ENCODE measurements at places on chromosomes 16 and 17.

DNA sequence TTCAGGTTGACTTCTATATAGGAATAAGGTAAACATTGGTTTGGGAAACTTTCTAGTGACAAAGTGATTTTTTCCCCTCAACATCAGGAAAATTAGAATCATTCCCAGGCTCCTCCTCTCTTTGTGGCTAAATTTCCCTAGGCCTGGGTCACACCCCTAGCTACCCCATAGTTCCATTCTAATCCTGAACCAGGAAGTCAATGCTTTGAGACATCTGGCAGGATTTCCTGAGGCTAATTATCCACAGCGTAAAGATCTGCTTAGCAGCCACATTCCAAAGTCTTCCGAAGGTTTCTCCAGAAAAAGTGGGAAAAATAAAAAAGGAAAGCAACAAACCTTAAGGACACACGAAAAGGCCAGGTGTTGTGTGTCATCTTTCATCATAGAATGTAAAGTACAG, 60.3 kb upstream of the CORO6 start:
- no peak for DNase-seq

DNA sequence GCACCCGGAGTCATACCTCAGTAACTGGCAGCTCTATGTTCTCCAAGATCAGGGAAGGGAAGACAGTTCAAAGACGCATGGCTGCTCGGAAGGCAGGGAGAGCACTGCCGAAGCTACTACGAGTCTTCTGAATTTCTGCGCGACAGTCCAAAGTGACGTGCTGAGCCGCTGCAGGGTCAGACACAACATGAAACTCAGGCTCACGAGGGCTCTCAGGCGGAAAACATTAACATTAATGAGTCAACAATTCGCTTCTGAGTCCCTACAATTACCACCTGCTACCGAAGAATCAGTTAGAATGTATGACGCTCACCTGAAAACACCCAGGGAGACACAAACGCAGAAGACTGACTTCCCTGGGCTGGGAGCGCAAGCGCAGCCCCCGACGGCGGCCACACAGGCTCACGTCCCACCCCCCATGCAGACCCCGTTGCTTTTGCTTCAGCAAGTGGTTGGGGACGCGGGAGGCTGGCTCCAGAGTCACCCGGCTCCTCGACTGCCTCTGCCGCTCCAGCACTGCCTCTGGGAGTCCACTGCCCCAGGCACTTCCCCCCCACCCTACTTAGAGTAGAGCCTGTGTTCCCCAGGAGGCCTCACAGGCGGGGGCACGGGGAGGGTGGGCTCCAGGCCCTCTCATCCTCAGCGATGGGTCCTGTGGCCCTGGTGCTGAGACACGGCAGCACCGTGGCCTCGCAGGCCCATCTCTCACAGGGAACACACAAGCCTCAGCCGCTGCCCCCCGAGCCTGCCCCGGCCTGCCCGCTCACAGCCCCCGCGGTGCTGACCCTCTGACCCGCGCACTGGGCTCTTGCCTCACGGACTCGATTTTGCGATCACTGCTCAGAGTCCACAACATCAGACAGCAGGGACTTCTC, 38.9 kb downstream of the LMF1 start:
- DNase-seq = no peak

DNA sequence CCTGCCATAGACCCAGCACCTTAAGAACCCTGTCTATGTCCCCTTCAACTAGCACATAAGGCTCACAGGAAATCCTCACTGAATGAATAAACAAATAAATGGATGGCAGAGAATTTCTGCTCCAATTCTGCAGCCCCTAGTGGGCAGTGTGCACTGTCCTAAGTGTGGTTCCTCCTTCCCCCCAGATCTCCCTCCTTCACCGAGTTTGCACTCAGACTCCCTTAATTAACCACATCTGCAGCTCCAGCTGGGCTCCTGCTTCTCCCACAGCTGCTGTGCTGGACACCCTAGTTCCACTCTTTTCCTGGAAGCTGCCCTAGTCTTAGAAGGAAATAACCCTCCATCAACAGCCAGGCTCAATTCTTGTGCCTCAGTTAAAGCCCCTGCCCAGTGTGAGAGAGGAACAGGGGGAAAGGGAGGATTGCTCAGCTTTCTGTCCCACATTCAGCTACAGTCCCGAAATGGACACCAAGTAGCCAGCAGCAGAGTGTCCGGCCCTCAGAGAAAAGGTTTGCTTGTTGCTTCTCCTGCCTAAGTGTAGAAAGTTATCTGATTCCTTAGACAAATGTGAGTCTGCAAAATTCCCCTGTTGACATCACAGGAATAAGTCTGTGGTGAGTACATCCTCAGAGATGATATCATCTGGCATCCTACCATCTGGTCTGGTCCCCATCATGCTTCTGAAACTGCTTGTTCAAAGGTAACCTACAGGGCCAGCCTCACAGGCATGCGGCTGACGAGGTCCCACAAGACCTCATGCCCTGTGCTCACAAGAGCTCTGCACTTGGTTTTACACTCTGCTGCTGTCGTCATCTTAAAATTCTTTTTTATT, 12.3 kb downstream of the LRRC3C start:
- DNase-seq = no peak

- no peak for DNase-seq
These were observed 188.6 kb downstream of the NTN1 start for GRCh38 chr17:9209781-9210370.

GRCh38 chr16:77308163-77308561, 109.0 kb downstream of the SYCE1L start:
- DNase-seq = no peak

GRCh38 chr17:63819131-63819530, 8.1 kb upstream of the PSMC5 start:
- no peak for DNase-seq

DNA sequence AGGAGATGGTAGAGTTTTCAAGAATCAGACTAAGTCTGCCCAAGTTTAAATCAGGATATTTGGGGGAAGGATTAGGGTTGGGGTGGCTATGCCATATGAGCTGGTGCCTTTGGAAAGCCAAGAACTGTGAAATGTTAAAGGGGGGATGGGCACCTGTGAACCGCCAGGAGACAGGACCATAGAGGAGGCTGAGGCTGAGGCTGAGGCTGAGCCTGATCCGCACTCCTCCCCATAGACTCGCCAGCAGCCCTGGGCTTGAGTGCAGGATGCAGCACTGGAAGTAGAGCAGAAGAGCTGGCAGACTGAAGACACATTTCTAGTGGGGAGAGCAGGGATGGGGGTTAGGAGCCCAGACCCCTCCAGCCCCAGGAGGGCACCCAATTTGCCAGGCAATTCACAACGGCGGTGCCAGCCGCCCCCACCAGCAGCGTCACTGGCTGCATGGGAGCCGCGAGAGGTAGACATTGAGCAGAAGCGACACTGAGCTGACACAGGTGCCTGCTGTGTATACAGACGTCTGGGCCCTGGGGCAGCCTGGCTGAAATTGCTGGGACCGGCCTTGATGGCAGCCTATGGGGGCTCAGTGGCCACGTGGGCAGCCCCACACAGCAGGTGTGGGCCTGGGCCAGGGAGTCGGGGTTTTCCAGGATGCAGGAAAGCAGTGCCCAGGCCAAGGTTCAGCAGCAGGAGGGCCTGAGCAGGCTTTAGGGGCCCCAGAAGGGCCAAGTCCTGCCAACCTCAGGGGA, 9.2 kb downstream of the PIMREG start:
- DNase-seq = no peak
